ENCODE measurements at places on chromosomes 3 and 15. TPM values are rescaled to one million over a fixed set of nuclear protein-coding genes. Genes with fewer than 3 reads are reported as not detected.

DNA sequence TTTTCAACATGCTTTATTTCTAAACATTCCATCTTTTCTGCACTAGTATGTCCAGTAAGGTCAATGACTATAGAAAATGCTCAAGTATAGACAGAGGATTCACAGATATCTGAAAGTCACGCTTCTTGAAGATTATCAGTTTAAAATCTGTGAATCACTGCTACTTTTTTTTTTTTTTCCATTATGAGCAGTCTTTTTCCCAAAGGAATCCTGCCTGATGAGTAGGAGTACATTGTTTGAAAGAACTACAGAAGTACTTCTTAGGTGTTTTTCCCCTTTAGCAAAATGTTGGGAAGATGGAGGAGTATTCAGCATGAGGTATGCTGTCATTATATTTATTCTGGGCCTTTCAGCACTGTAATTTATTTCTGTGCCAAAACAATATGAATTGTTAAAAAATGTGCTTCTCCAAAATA, 266.2 kb downstream of the NLGN1 start:
- no peak for DNase-seq

DNA sequence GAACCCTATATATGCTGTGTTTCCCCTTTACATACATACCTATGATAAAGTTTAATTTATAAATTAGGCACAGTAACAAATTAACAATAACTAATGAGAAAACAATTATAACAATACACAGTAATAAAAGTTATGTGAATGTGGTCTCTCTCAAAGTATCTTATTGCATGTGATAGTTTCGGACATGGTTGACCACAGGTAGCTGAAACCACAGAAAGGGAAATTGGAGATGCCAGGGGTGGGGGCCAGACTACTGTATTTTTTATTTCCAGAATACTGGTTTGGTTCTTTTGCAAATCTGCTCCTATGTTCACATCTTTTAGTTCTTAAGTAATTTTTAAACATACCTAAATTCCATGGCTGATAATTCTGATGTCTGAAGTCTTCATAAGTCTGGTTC, 40.7 kb downstream of the PTH1R start:
- DNase-seq: no peak

Gene CHCHD4
- 17.0 TPM for total RNA-seq

DNA sequence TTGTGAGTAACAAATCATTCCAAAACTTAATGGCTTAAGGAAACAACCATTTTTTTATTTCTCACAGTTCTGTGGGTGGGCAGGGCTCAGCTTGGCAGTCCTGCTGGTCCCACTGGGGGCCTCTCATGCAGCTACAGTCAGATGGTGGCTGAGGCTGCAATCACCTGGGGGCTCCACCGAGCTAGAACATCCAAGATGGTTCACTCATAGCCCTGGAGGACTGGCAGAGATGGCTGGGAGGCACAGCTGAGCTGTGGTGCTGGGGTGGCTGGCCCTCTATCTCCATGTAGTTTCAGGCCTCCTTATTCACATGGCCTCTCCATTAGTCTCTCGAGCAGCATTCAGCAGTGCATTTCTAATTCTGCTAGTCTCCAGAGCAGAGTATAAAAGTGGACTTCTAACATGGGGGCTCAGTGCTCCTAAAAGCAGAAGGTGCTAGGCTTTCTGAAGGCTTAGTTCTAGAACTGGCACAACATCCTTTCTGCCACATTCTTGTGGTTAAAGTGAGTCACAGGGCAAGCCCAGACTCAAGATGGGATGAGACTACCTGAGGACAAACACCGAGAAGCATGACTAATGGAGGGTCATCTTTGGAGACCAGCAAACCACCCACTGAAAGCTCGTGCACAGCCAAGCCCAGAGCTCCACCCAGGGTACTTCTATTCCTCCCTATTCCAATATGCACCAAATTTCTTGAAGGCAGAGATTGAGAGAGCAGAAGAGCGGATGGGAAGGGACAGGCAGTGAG, 6.3 kb downstream of the CAV3 start:
- DNase-seq: no peak

Gene ARGFX
- total RNA-seq: not detected

DNA sequence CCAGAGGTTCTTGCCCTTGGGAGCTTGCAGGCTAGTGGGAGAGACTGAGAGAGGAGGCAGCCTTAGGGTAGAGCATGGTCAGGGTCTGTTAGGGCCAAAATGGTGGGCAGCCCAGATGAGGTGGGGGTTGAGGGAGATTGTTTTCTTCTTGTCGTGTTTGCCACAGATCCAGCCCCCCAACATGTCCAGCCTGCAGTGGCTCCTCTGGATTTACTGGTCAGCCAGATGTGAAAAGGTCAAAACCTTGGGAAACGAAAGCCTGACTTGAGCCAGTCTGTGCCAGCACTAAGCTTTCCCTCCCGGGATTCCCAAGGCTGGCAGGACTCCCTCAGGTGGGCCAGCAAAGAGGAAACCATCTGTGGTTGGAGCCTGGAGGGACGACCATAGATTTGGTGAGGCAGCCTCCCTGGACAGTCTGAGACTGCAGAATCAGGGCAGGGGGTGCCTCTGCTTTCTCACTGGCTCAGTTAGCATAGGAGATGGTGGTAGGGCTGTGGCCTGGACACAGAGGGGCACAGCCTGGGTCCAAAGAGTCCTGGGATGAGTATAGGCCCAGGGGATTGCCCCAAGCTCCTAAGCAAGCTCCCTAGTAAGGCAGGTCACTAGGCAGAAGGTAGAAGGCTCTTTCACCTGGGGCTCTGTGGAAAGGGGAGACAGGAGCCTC, 51.2 kb upstream of the PRR23C start:
- DNase-seq: no peak

All from neural crest cell (in vitro differentiated cells).